ENCODE measurements at places on chromosomes 2 and 18. TPM values are rescaled to one million over a fixed set of nuclear protein-coding genes. Genes with fewer than 3 reads are reported as not detected.

The KLHL41 gene
- not detected for total RNA-seq

DNA sequence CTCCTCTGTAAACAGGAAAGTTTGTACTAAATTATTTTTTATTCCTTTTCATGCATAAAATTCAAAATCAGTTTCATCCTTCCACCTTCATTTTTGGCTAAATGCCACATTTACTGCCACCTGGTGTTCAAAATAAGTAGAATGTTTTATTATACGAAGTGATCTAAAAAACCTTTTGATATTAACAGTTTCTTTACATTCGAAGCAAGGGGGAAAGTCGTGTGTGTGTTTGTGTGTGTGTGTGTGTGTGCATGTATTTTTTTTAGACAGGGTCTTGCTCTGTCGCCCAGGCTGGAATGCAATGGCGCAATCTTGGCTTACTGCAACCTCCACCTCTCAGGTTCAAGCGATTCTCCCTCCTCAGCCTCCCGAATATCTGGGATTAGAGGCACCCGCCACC, 9.0 kb upstream of the SCN9A start:
- DNase-seq: no peak

The UGT1A5 gene
- not detected for total RNA-seq

- DNase-seq: no peak
Measured at GRCh38 chr2:132621131-132621875, 48.7 kb downstream of the LYPD1 start.

The LDLRAD4 gene
- total RNA-seq: 0.36 TPM

GRCh38 chr2:26492749-26493515, 15.0 kb upstream of the OTOF start:
- no peak for DNase-seq

The UGT1A8 gene
- 2.2 TPM for total RNA-seq

DNA sequence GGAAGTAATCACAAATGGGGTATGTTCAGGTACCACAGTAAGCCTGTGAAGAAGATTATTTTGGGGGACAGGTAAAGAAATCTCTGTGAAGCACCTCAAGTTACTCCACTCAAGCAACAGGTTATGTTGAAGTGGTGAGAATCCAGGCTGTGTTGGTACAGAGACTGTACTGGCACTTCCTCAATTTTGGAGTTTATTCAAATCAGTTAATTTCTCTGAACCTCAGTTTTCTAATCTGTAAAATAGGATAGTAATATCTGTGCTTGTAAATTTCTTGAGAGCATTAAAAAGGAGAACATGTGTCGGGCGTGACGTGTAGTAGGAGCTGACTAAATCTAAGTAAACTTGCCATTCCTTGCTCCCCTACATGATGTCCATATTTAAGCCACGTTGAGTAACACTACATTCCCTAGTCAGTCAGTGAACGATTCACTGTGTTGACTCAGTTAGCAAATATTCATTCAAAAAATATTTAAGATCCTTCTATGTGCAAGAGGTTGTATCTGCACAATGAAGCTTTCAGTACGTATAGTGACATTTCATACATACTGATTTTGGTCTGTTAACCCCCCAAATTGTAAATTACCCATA, 504.2 kb downstream of the ZEB2 start:
- DNase-seq: no peak

DNA sequence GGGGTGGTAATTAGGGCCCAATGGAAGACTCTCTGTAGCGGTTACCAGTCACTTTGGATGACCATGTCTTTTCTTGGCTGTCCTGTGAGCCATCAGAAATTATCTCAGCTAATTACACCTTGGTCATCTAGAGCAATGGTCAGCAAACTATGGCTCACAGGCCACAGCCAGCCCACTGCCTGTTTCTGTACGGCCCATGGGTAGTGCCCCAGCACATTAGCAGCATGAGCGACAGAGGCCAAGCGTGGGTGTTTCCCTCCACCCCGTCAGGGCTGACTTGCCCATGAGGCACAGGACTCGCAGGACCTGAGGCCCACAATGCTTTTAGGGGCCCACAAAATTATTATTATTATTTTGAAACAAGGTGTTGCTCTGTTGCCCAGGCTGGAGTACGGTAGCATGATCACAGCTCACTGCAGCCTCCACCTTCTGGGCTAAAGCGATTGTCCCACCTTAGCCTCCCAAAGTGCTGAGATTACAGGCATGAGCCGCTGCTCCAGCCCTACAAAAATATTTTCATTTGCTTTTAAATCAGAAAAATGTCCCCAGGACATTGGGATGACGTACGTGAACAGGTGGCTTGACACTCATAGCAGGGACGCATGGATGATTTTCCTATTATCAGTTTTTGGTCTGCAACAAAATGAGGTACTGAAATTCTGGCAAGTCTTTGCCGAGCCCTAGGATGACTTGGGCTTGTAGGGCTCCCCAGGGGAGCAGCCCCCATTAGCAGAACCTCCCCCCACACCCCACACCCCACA, 29.3 kb upstream of the CEP68 start:
- DNase-seq: no peak

GRCh38 chr2:26068602-26069298, 34.9 kb downstream of the RAB10 start:
- peak; percentile 41 for DNase-seq

- DNase-seq: no peak
Measured at GRCh38 chr2:204669382-204669781, 124.1 kb downstream of the PARD3B start.

DNA sequence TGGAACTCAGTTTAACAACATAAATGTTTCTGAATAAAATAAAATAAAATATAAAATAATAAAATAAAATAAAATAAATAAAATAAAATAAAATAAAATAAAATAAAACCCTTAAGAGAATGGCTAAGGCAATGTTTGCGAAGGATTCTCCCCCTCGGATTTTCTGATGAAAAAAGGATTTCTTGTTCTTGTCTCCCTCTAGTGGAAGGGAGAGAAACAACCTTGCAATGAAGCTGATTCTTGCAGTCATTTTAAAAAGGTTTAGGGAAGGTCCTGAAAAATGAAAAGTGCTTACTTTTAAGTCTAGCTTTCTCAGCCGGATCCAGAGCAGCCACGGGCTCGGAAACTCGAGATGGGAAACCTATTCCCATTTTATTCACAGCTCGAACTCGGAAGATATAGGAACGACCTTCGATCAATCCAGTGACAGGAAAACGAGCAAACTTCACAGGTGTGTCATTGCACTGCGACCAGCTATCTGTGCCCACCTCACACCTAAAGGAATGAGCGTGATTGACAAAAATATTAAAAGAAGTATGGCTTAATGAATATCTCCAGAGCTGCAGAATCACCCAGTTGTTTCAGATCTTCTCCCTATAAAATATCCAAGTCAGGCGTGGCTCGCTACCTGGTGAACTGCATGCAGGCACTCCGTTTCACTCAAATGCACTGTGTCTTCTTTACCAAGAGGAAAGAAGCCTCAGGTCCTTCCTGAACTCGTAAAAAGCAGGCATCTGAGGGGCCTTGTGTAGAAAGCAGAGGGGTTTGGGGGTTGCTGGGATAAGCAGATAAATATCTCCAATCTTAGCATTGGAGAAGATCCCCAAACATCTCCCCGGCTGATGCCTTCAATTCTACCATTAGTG, 68.1 kb downstream of the MYOM1 start:
- no peak for DNase-seq

DNA sequence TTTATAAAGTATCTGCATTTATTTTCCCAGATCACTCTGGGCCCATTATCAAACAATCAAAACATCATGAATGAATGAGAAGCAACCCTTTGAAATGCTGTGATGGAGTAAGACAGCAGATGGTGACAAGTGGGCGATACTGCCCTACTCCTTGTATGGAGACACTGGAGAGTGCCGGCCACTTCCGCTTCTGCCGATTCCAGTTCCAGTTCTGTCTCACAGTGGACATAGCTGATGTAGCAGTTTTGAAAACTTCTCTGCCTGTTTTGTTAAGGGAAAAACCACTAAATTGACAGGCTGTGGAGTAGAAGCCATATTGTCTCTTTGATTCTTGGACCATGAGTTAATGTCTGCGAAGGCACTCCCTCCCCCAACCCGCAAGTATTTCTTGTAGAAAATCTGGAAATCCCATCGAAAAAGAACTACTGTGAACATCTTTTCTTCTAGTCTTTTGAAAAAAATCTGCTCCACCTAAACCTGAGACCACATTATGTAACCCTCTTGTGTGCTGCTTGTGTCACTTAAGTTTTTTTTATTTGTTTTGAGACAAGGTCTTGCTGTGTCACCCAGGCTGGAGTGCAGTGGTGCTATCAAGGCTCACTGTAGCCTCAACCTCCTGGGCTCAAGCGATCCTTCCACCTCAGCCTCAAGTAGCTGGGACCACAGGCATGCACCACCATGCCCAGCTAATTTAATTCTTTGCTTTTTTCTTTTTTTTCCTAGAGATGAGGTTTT, 133.5 kb downstream of the TANC1 start:
- no peak for DNase-seq

The SLC23A3 gene
- total RNA-seq: not detected

- no peak for DNase-seq
Measured at GRCh38 chr2:164879901-164880535, 38.4 kb upstream of the COBLL1 start.

DNA sequence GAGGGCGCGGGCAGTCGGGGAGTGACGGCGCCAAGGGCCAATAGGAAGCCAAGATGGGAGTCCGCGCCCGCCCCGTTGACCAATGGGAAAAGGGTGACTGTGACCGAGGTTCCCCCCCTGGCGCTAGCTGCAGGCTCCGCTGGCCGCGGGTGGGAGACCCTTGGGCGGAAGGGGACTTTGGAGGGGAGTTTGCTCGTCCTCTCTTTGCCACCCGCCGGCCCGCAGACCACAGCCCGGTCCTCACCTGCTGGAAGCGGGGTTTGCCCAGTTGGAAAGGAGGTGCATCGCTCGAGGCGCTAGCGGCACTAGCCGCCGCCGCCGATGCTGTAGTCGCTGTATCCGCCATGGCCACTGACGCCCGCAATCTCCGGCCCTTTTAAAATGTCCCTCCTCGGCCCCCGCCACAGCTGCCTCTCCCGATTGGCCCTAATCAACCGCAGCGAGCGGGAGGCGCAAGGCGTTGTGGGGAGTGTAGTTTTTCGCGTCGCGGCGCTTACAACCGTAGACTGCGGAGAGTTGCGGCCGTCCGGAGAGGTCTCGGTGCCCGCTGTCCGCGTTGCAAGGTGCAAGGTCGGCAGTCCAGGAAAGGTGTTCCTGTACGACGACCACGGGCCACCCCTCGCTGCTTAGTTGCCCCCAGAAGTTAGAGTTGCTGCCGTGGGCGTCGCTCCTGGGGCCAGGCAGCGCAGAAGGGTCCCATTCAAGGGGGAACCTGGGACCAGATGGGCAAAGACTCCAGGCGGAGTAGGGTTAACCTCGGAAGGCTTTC, at the start of gene SFXN5:
TSS of gene SFXN5 (minus strand) at position 353 of the 769 bp plus-strand sequence. CDS start at position 346, 7 bp downstream.
- peak; percentile 96 for DNase-seq

GRCh38 chr2:150732064-150732463, 244.6 kb upstream of the RND3 start:
- peak; percentile 45 for DNase-seq

DNA sequence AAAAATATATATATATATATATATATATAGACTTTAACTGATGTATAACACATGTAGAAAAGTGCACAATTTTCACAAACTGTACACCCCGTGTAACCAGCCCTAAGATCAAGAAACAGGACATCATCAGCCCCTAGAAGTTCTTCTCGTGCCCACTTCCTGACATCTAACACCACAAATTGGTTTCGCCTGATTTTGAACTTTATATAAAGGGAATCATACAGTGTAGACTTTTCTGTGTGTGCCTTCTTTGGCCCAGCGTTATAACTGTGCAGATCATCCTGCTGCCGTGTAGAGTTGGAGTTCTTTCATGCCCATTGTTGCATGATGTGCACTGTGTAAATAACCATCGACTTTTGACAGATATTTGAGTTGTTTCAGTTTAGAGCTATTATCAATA, 41.0 kb downstream of the SMAD7 start:
- no peak for DNase-seq

- peak; percentile 32 for DNase-seq
Measured at GRCh38 chr18:318791-319291, 51.0 kb upstream of the THOC1 start.

The PARD3B gene
- 4.5 TPM for total RNA-seq

The ACADL gene
- not detected for total RNA-seq

DNA sequence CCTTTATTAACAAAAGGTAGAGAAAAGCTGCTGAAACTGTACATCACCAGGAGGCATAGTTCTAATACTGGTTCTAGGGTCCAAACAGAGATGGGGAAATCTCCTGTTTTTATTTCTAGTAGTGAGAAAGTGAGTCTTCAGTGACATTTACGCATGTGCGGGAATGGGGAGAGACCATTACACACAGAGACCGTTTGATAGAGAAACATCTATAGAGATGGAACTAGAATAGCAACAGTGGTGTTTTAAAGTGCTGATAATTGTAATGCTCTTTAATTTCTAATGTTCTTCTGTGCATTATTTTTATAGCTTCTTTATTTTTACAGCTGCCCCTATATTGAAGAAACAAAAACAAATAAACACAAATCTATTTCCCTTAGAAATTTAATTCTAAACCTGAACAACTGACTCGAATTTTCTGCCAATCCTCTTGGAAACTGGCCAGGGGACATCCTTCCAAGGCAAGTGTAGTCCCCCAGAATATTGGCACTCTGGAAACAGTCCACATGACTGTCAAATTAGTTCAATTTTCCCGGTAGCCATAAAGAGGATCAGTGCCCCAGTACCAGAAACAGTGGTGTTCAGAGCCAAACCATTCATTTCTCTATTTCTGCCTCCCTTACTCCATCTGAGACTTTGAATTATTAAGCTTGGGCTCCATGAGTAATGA, 260.9 kb downstream of the ICOS start:
- no peak for DNase-seq

DNA sequence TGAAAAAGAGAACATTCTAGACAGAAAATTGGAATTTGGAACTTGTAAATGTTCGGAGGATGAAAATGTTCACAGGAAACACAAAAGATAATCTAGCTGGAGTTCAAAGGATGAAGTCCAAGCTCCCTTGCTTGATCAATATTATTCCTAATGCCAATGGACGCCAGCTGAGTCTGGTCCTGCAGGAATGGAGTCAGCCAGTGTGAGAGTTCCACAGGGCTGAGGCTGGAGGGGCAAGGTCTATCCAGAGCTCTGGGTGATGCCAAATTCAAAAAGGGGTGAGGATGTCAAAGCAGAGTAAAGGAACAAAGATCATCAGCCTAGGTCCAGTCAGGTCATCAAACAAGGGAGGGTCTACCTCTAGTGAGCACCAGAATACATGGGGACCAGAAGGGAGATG, 78.5 kb upstream of the CTNNA2 start:
- no peak for DNase-seq

- DNase-seq: no peak
Measured at GRCh38 chr2:42327125-42327524, 33.9 kb downstream of the COX7A2L start.

The NEUROD1 gene
- not detected for total RNA-seq

All from MG63 (cell line).